ENCODE measurements at places on chromosomes 7 and 10.

- no peak for DNase-seq
Observed at GRCh38 chr7:19520392-19520791, 188.4 kb downstream of the POLR1F start.

DNA sequence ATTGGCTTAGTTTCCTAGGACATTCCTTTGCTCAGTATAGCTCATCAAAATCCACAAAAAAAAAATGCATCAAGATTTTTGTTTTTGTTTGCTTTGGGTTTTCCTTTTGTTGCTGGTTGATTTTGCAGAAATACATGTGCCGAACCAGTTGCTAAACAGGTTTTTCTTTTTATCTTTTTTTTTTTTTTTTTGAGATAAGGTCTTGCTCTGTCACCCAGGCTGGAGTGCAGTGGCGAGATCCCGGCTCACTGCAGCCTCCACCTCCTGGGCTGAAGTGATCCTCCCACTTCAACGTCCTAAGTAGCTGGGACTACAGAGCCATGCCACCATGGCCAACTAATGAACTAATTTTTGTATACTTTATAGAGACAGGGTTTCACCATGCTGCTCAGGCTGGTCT lies 8.3 kb downstream of the CSTF2T start:
- DNase-seq = no peak

- DNase-seq = peak; percentile 32
Observed at GRCh38 chr10:14032406-14032998, 298.2 kb downstream of the FRMD4A start.

- DNase-seq = no peak
Observed at GRCh38 chr7:853366-854117, 21.3 kb downstream of the SUN1 start.

GRCh38 chr7:30173058-30173897 lies 38.5 kb downstream of the MTURN start:
- no peak for DNase-seq

DNA sequence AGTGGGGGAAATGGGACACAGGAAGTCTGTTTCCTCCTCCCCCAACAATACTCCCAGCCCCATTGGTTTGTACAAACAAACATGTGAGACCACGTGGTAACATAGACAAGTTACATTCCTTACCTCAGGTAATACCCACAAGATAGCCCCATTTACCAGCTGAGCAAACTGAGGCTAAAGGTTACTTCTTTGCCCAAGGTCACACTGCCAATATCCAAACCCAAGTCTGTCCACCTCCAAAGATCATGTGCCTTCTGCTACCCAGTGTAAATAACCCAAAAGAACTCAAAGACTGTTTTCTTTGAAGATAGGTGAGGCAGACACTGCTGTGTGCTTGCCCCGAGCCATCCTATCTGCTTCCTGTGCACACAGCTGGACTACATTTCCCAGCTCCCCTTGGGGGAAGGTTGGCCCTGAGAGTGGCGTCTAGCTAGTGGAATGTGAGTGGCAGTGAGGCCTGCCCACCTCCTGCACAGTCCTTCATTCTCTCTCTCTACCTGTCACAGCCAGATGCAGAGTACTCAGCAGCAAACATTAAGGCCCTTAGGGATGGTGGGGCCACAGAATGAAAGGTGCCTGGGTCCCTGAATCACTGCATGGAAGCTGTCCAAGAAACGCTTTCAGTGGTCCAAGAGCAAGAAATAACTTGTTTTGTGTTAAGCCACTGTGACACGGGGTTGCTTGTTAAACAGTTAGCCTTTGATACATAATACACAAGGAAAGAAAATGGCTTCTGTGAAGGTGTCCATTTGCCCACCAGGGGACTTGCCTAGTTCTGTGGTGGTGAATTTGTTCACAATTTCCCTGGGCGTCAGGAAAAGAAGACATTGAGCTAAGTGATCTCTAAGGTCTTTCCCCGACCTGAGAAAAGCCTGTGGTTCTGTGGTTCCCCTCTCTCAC lies 257.7 kb upstream of the NFE2L3 start:
- DNase-seq = peak; percentile 52

- DNase-seq = peak; percentile 48
Observed at GRCh38 chr7:50307368-50308032, 3.0 kb downstream of the IKZF1 start.

DNA sequence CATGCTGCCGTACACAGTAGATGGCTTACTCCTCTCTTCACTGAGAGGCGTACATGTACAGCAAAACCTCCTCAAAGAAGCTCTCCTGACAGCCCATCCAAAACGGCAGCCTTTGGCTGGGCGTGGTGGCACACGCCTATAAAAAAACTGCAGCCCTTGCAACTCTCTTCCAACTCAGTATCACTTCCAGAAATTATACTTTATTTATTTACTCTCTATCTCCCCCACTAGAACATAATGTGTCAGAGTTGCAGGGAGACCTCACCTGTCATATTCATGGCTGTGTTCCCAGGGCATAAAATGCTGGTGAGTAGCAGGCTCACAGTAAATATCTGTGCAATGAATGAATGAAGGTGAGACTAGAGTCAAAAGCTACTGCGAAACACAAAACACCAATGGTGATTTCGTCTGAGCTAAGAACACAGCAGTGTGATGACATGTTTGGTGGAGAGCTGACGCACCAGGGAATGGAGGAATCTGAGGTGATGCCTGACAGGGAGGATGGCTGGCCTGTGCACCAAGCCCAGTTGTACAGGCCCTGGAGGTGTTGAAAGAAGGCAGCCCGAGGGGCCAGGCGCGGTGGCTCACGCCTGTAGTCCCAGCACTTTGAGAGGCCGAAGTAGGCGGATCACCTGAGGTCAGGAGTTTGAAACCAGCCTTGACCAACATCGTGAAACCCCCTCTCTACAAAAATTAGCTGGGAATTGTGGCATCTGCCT lies 55.3 kb downstream of the COBL start:
- no peak for DNase-seq

DNA sequence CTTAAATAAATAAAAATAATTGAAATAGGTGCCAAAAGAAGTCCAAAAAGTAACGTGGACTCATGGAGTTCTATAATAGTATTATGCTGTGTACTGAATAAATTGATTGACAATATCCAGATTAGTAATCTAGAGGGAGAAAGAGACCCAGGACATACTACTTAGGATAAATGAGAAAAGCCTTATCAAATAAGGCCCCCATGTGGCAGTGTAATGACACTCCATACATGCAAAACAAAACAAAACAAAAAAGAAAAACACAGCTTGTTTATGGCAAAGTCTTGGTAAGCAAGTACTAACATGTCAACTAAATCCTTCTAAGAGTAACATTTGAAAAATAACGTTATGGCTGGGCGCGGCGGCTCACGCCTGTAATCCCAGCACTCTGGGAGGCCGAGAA lies 3.6 kb upstream of the RUNDC3B start:
- no peak for DNase-seq

DNA sequence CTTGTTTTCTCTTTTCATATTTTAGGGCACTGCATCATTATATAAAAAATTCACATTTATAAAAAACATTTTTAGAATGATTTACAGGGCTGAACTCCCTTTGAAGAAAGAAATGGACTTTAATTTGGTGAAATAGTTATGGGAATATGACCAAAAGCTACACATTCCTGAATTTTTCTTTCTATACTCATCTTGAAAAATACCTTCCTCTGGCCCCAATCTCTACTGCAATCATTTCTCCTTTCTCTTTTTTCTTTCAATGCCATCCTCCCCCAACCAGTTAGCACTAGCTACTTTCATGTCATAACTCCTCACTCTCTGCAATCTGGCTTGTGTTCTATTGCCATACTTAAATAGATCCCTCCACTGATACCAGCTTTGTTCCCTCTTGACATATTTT lies 6.2 kb downstream of the WNT8B start:
- DNase-seq = no peak

Measured in KBM-7 (cell line).